ENCODE measurements at places on chromosomes 16 and 17. TPM values are rescaled to one million over a fixed set of nuclear protein-coding genes. Genes with fewer than 3 reads are reported as not detected.

Gene TMEM235
- 0.28 TPM for total RNA-seq

Gene SOX15
- 7.7 TPM for total RNA-seq

Gene CACNG1
- total RNA-seq = not detected

Gene CIAO2B
- total RNA-seq = 83.0 TPM

Gene ZFP3
- 0.18 TPM for total RNA-seq

Gene PIMREG
- total RNA-seq = 92.5 TPM

Gene NKD1
- total RNA-seq = 1.9 TPM

Gene HEATR9
- not detected for total RNA-seq

Gene FA2H
- 25.1 TPM for total RNA-seq

Gene PRR15L
- not detected for total RNA-seq

Gene HEATR3
- total RNA-seq = 25.7 TPM

Gene COX6A2
- total RNA-seq = not detected

Gene FOXO3B
- total RNA-seq = 18.7 TPM

Gene RBFOX1
- total RNA-seq = 2.0 TPM

Gene RNF43
- total RNA-seq = 0.42 TPM

Gene DNAH9
- total RNA-seq = 0.22 TPM

Gene SLC12A3
- not detected for total RNA-seq

Gene RAMP2
- 11.7 TPM for total RNA-seq

Gene C16orf92
- total RNA-seq = not detected

Gene CDR2
- total RNA-seq = 33.4 TPM

Gene TMEM98
- 78.4 TPM for total RNA-seq

Gene TPPP3
- 0.48 TPM for total RNA-seq

Gene INCA1
- 1.5 TPM for total RNA-seq

Gene KRTAP9-2
- not detected for total RNA-seq

Gene SEPTIN12
- total RNA-seq = not detected

Gene BRCA1
- 32.3 TPM for total RNA-seq

All from H9 (cell line).